ENCODE measurements at places on chromosomes 12 and 14.
A peak's percentile ranks its signal among the peaks of the same experiment; 100 is the strongest.

DNA sequence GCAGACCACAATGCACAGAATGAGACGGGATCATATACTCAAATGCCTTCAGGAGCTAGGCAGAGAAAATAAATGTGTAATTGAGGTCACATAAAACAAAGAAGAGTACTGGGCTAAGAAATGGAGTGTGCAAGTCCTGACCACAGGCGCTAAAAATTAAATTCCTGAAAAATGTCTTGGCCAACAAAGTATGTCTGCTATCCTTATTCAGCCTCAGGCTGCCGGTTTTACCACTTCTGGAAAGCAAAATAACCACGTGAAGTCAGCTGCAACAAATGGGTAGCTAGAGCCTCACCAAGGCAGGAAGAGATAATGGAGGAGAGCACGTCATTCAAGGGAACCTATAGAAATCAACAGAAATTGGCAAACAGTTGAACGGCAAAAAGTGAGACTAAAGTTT lies 3.1 kb downstream of the PYGL start:
- no peak overlapping the region for H3K4me3 ChIP-seq
- peaks cover 2% of the 10 kb centered on the region for H3K36me3 ChIP-seq
- peaks cover 42% of the 10 kb centered on the region for H3K27me3 ChIP-seq
- H3K4me1 ChIP-seq: peaks cover 6% of the 10 kb centered on the region

DNA sequence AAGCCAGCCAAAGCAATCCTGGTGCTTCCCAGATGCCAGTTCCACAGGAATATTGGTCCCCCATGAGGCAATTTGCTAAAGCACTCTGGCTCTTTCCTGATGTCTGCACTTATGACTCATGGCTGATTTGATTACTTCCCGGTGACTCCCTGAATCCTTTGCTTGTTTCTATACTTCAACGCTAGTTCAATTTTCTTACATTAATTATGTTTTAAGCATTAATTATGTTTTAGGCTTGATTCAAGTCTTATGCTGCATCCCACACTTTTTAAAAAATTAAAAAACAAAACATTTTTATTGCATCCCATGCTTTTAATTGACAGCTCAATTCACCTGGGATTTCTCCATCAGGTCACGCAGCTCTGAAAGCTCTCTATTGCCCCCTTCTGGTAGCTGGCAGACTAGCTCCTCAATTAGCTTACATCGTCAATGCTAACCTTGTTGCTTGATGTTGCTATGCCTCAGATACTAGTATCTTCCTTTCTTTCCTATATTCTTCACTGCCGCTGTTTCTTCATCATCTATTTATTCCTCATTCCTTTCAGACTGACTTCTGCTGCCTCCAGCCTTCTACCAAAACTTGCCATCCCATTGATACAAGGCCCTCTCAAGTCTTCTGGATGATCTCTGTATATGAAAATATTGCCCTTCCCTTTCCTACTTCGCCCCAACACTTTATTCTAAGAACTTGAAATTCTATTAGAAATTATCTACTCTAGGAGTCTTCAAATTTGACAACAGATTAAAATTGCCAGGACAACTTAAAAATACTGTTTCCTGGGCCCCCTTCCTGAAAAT lies 32.0 kb downstream of the TSHR start:
- H3K27ac ChIP-seq: no peak overlapping the region
- peaks cover 10% of the 10 kb centered on the region for H3K4me1 ChIP-seq
- H3K36me3 ChIP-seq: no peaks in the 10 kb centered on the region
- DNase-seq: peak; percentile 55
- no peak overlapping the region for H3K4me3 ChIP-seq
- H3K27me3 ChIP-seq: peaks cover under 1% of the 10 kb centered on the region

DNA sequence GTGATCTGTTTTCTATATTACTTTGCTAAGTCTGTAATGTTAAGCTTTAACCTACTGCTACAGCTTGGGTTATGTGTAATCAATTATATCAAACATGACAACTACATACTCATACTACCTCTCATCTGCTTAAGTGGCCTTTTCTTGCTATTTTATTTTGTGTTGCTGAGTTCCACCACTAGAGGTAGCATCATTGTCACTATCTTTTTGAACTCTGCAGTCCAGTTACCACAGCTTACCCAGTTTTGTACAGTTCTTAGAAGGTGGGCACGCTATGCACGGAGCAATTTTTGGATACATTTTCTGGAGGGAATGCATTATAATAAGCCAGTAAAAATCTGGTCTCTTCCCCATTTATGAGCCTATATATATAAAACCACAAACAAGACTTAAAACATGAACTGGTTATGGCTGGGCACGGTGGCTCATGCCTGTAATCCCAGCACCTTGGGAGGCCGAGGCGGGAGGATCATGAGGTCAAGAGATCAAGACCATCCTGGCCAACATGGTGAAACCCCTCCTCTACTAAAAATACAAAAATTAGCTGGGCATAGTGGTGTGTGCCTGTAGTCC lies 48.5 kb downstream of the SAV1 start:
- no peaks in the 10 kb centered on the region for H3K4me1 ChIP-seq
- no peak for DNase-seq
- no peaks in the 10 kb centered on the region for H3K27me3 ChIP-seq
- H3K36me3 ChIP-seq: no peaks in the 10 kb centered on the region
- no peak overlapping the region for H3K27ac ChIP-seq
- no peak overlapping the region for H3K4me3 ChIP-seq

DNA sequence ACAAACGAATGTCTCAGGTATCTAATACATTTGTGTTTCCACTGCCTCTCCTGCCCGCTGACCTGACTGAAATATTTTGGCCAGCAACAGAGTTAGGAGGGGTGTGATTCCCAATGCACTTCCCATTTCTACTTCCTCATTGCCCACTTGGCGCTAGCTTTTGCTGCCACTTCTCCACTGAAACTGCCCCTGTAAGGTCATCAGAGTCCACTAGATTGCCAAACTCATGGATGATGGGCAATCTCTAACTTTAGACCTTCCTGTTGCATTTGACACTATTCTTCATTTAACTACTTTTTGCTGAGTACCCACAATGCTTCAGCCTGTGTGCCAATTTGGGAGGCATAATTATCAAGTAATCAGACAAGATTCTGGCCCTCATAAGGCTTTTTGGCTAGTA lies 40.8 kb downstream of the GPR65 start:
- DNase-seq: no peak
- H3K4me1 ChIP-seq: peaks cover 15% of the 10 kb centered on the region
- H3K4me3 ChIP-seq: no peak overlapping the region

DNA sequence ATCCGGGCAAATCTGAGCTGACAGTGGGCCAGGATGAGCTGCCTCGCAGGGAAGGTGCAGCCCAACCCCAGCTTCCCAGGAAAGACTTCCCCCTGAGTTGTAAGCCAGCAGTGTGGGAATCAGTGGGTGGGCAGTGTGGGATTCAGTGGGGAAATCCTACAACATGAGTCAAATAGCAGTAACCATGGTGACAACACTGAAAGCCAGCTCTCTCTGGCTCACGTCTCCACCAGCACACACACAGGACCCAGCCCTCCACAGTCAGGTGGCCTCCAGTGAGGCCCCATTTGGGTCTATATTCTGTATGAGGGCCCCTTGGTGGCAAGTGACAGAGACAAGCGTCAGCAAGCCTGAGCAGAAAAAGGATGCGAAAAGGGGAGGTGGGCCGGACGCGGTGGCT lies 6.0 kb upstream of the LGALS3 start:
- H3K4me3 ChIP-seq: no peak overlapping the region
- no peak for DNase-seq
- no peak overlapping the region for H3K27ac ChIP-seq
- peaks cover 11% of the 10 kb centered on the region for H3K4me1 ChIP-seq

All from activated T-helper 1 cell treated with anti-CD3 and anti-CD28 coated beads, Interleukin-12 subunit alpha, Interleukin-12 subunit beta, Interleukin-2, Interleukin-4 antibody, amounts not matched to agents 30 ng/mL and 10 ng/mL and 1 ng/mL, durations not matched to agents 14 hours and 24 hours and 36 hours (primary cell).